Activated effector memory CD4-positive, alpha-beta T cell treated with Interleukin-2 at 50 U/mL for 16 hours (primary cell): ENCODE measurements at places on chromosomes 6 and 20.

GRCh38 chr20:49791165-49791564, 21.5 kb upstream of the SLC9A8 start:
- no peak for DNase-seq

DNA sequence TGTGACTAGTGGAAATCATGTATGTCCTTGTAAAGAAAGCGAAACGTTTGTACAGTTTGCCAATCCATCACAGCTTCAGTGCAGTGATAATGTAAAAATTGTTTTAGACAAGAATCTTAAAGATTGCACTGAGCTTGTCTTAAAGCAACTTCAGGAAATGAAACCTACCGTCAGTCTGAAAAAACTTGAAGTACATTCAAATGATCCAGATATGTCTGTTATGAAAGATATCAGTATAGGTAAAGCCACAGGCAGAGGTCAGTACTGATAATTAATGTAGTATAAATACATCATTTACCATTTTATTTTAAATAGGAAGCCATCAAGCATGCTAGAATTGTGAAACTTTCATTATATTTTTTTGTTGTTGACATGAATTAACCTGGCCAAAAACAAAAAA, 60.9 kb upstream of the SMIM8 start:
- no peak for DNase-seq

GRCh38 chr6:74953708-74954107, 252.1 kb downstream of the COL12A1 start:
- DNase-seq, result no peak

- no peak for DNase-seq
Observed at GRCh38 chr20:34626992-34627391, 49.9 kb downstream of the PIGU start.
